Fibroblast of lung (primary cell): ENCODE measurements at places on chromosomes 7 and 10. TPM values are rescaled to one million over a fixed set of nuclear protein-coding genes. Genes with fewer than 3 reads are reported as not detected.

The CACNB2 gene
- 0.66 and 1.5 TPM in 2 replicates for total RNA-seq

The TUBGCP2 gene
- total RNA-seq = 51.6 and 60.8 TPM in 2 replicates

The SLC25A13 gene
- 6.9 TPM in 2 replicates for total RNA-seq

The SH2B2 gene
- total RNA-seq = 2.0 and 2.3 TPM in 2 replicates
